ENCODE measurements at places on chromosomes 5 and 9.

GRCh38 chr9:7375013-7375511 lies 424.5 kb downstream of the DMAC1 start:
- DNase-seq = no peak

GRCh38 chr9:114231719-114232449 lies 76.5 kb downstream of the COL27A1 start:
- no peak for DNase-seq

GRCh38 chr5:118606940-118607339 lies 381.4 kb downstream of the DTWD2 start:
- DNase-seq = no peak

- no peak for DNase-seq
These were observed 29.0 kb upstream of the GPR150 start for GRCh38 chr5:95590880-95591279.

DNA sequence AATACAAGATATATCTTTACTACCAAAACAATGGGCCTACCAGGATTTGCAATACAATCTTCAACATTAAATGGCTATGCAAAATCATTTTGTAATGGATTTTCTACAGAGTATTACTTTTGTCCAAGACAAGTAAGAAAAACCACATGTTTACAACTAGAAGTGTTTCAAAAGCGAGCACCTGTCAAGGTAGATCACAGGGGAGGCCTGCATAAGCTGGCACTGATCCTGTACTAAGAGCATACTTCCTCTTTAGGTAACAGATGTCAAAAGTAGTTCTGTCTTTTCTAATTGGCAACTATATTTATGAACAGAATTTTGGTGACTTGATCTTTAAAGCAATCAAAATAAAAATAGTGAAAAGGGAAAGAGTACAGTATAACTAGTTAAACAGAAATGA lies 249.0 kb downstream of the MLLT3 start:
- no peak for DNase-seq

GRCh38 chr9:28960602-28961001 lies 1387.3 kb upstream of the C9orf72 start:
- no peak for DNase-seq

DNA sequence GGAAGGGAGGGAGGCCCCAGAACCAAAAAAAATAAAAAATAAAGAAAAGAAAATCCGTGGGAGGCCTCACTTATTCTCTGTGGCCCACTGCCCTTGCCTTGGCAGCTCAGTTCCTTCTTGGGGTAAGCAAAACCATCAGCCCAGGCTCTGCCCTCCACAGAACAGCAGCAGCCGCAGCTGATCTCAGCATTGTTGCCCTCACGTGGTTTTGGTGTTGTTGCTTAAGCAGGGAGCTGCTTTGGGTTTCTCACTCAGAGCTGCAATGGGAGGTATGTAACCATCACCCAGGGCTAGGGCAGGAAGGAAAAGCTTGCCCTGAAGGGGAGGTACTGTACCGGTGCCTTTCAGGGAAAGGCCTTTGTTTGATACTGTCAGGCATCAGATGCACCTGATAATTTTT lies 374.7 kb upstream of the WWC1 start:
- no peak for DNase-seq

DNA sequence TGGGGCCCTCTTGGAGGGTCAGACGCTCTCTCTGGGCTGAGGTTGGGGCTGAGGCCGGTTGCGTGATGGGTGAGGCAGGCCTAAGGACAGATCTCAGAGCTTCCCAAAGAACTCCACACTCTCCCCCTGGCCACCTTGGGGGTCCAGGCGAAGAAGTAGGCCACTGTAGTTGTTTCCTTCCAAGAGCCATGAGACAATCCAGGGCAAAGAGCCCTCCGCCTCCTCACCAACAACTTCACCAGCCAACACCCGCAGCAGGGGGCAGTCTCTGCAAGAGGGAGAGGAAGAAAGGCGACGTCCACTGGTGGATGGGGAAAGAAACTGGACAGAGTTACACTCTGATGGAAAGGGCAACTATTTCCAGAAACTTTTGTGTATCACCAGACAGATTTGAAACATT lies 10.7 kb downstream of the SLC35A4 start:
- no peak for DNase-seq

DNA sequence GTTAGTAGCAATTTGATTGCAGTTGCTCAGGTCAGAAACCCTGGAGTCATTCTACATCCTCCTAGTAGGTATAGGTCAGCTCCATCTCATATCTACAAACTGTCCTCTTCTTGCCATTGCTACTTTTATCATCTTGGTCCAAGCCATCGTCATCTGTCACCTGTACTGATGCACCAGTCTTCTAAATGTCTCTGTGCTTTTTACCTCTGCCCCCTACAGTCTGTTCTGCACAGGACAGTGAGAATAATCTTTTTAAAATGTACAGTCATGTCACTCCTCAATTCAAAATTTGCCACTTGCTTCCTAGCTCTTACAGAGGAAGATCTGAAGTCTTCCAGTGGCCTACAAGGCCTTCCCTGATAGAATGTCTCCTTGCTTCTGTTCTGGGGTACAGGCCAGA lies 6.8 kb downstream of the NNT start:
- DNase-seq = no peak

DNA sequence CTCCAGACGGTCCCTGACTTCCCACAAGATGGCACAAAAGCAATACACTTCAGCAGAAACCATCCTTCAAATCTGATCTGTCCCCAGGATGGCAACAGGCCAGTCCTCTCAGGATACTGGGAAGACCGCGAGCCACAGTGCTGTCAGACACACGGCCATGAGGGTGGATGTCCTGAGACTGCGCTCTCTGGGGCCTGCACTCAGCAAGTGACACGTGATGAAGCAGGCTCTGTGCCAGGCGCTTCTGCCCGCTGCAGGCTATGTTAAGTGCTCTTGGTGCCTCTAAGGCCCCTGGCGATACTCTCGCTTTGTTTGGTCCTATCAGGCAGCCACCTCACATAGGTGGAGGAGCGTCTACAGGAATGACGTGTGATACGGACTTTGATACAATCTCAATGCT lies 7.1 kb downstream of the BRD9 start:
- DNase-seq = no peak

- DNase-seq = no peak
These were observed 87.6 kb downstream of the SEMA6A start for GRCh38 chr5:116487045-116487444.

DNA sequence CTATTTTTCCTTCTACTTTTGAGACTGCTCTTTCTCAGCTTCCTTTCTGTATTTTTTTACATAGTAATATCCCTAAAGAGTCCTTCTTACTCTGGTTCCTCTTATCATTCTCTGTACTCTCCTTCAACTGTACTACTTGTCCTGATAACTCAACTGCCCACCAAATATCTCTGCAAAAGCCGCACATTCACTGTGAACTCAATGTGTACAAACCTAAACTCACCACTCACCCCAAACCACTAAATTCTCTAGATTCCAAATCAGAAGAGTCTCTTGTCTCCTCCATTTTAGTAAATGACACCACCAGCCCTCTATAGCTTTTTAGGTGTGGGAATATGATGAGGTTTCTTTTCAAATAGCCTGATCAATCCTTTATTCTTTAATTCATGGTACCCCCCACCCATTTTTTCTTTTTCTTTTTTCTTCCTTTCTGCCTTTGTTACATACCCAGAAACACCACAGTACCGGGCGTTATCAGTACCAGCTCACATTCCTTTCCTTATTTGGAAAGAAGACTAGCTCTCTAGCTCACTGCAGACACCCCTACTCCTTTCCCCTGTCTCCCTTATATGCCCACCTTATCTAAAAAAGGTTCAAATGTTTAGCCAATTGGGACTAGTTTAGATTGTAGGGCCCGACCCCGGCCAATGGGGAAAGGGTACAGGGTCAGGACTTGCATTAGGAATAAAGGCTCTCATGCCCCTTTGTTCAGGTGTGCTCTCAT lies 63.1 kb upstream of the RANBP6 start:
- no peak for DNase-seq

DNA sequence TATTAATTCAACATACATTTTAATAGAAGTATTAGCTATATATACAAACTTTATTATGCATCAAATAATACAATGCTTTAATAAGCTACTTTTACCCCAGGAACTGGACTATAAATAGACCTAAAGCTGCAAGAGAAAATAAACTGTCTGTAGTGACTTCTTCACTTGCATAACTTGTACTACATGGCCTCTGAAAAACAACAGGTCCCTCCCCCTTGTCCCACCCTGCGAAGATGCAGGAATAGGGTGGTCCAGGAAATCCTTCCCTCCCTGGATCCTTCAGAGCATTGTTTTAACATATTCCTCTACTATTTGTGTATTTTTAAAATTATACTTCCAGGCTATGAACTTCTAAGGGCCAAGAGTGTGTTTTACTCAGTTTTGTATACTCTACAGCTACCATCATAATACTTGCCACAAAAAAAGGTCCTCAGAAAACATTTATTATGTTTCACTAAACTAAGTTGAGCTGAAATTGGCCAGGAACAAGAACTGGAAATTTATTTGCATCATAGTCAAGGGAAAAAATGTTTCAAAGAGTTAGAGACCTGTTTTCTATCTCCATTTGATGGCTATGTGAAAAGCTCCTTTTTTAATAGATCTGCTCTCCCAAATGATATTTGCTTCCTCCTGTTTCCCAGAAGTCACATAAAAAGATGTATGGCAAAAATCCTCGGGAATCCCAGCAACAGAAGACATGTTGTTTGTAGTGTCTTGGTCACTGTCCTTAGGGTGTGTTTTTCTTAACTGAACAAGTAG lies 15.2 kb upstream of the SELENOP start:
- no peak for DNase-seq

- no peak for DNase-seq
These were observed 46.3 kb downstream of the GGTA1 start for GRCh38 chr9:121453232-121453892.

DNA sequence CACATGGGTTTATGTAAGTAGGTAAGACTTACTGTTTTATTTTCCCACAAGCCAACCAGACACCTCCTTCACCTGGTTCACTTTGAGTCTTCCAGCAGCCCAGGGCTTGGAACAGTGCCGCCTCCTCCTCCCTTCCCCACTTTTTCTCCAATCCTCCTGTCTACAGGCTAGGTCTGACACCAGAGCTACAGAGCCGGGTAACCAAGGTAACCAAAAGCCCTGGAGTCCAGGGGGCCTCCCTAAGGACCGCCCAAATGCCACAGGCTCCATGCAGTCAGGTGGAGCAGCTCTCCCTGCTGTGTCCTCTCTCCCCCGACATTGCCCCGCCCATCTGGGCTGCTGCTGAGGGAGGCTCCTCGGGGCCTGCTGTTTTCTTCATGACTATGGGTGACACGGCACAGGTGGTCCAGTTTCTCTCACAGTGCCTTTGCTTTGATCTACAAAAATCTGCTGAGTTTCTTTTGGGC lies 138.0 kb upstream of the EFNA5 start:
- DNase-seq = no peak

DNA sequence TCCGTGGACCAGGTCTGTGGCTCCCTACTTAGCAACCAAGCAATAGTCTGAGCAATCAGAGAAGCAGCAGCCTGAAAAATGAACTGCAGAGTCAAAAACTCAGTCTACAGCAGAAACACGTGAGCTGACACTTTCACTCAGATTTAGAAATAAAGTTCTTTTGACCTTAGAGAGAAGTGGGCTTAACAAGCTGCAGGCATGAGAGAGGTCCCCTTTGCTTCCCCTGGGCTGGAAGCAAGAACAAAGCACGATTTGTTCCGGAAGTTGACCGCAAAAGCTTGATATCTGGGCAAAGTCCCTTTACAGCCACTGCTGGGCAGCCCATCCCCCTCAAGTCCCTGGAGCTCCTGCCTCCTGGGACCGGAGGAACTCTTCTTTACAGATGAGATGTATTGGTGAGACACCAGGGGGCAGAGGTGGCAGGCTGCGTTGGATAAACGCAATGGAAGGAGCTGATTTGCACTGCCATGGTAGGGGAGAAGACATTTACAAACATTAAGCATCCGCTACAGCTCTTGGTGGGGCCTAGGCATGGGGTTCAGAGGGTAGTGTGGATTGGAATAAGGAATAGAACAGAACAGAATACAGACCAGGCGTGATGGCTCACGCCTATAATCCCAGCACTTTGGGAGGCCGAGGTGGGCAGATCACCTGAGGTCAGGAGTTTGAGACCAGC lies 5.8 kb upstream of the SOWAHA start:
- no peak for DNase-seq

- no peak for DNase-seq
These were observed 11.1 kb upstream of the SHOC1 start for GRCh38 chr9:111805830-111806241.

- DNase-seq = no peak
These were observed 112.4 kb downstream of the CETN3 start for GRCh38 chr5:90297045-90297764.

All from cortex of kidney (tissue), 1 donor.